ENCODE measurements at places on chromosomes 7 and 10. TPM values are rescaled to one million over a fixed set of nuclear protein-coding genes. Genes with fewer than 3 reads are reported as not detected.

DNA sequence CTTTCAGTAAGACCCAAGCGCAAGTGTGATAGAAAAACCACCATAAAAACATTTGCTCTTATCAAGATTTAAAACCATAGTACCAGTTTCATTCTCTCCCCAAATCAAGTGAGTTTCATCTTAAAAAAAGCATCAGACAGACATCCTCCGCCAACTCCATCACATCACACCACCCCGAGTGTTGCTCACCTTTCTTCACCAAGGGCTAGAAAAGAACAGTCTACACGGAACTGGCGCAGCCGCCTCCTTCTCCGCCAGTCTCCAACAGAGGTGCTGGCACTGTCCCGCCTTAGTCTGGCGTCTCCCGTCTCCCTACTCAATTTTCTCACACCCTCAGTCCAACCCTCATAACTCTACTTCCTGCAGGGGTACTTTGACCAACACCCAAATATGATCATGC, 46.9 kb upstream of the WIPI2 start:
- DNase-seq = no peak

WDR86 gene
- polyA plus RNA-seq = not detected

LIPK gene
- not detected for polyA plus RNA-seq

UPK3B gene
- not detected for polyA plus RNA-seq

GRCh38 chr10:132274986-132275385, 32.8 kb downstream of the STK32C start:
- no peak for DNase-seq

- DNase-seq = no peak
Measured at GRCh38 chr7:1659696-1660095, 10.4 kb upstream of the ELFN1 start.

DNA sequence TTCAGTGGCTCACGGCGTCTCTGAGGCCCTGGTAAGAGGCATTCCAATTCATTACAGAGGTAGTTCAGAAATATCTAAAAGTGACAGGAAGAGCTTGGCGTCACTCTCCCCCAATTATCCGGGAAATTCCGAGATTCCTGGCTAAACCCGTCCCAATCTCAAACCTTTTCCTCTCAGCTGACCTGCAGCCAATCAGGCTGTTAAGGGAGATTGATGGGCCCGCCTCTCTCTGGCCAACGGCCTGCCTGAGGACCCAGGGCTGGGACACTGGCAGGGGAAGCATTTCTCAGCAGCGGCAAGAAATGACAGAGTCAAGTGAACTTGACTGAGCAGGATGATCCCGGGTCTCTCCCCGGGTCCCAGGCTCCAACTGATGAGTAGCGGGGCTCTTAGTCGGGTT, 72.3 kb downstream of the EBF3 start:
- no peak for DNase-seq

PKD2L1 gene
- 0.10 TPM for polyA plus RNA-seq

AUTS2 gene
- 43.5 TPM for polyA plus RNA-seq

- peak; percentile 24 for DNase-seq
Measured at GRCh38 chr7:81264116-81264515, 345.3 kb upstream of the SEMA3C start.

PYROXD2 gene
- polyA plus RNA-seq = 4.6 TPM

SPDYE11 gene
- not detected for polyA plus RNA-seq

- no peak for DNase-seq
Measured at GRCh38 chr7:24521917-24522623, 51.2 kb upstream of the PALS2 start.

- DNase-seq = no peak
Measured at GRCh38 chr10:67664942-67665341, 31.1 kb downstream of the CTNNA3 start.

- no peak for DNase-seq
Measured at GRCh38 chr7:34281260-34281659, 375.9 kb downstream of the BMPER start.

Data from small intestine (tissue), 16 donors.